ENCODE measurements at places on chromosomes 7 and 10.

DNA sequence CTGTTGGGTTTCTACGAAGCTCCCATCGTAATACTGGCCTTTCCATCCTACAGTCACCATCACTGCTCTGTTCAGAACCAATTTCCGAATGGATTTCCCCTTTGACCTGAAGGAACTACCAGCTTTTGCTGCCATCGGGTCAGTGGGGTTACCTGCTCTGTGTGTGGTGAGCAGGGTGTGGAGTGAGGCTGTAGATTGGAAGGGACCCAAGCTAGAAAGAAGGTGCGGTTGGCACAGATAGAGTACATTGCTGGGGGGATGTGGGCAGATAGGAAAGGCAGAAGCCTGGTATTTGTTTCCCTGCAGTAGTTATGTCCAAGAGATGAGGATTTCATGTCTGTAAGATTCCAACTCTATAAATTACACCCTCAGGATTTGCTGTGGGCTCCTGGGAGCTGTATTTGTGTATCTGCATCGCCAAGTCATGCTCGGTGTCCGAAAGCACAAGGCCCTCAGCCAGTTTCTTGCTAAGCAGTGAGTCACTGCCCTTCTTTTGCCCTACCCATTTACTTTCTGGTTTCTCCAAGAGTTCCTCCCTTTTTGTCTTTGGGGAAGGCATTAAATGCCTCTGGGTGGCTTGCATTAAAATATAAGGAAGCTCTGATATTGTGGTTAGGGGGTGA lies 15.4 kb downstream of the CLCN1 start:
- no peak for DNase-seq

GRCh38 chr10:44651834-44652233 lies 259.3 kb upstream of the TMEM72 start:
- no peak for DNase-seq

- no peak for DNase-seq
Measured at GRCh38 chr10:124646483-124647352, 97.5 kb downstream of the FAM53B start.

- no peak for DNase-seq
Measured at GRCh38 chr7:41005374-41005901, 697.5 kb downstream of the INHBA start.

DNA sequence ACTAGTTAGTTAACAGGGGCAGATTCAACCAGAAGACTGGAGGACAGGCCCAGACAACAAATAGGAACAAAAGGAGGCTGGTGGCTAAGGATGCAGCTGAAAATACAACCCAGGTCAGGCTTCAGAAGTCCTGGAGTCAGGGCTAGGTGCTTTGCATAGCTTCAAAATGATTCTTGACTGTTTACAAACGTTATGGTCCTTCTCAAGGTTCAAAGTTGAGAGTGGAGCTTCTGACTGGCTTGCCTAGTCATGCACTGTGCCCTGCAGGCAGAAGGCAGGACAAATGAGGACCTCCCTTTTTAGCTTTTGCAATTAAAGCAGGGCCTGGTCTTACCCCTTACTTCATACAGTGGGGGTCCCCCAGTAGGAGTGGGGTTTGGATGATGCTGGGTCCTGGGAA lies 4.4 kb upstream of the CDH23 start:
- no peak for DNase-seq

- DNase-seq, result no peak
Measured at GRCh38 chr10:4266416-4267085, 481.5 kb upstream of the KLF6 start.

Data from activated CD8-positive, alpha-beta memory T cell treated with anti-CD3 and anti-CD28 coated beads for 1 hour (primary cell).